Iris pigment epithelial cell (primary cell): ENCODE measurements at places on chromosomes 6 and 20.

- DNase-seq = no peak
Measured at GRCh38 chr20:19631410-19631809, 126.6 kb upstream of the RIN2 start.

DNA sequence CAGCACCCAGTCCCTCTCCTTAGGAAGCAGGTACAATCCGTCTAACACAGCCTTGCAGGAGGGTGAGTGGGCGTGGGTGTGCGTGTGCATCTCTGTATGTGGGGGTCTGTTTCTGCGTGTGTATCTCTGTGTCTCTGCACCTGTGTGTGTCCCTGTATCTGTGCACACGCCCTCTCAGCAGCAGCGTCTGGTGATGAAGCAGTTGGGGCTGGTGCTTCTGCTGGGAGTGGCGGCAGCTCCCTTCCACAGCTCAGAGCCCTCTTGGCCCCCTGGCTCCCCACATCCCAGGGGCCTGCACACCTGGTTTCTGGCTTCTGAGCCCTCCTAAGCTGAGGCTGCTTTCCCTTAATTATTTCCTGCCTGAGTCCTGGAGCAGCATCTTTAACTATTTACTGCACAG, 49.5 kb upstream of the CCDC167 start:
- DNase-seq = no peak

- DNase-seq = no peak
Measured at GRCh38 chr20:15674253-15675060, 898.8 kb downstream of the KIF16B start.

- DNase-seq = peak; percentile 96
Measured at GRCh38 chr6:161228921-161229591, 44.8 kb downstream of the AGPAT4 start.

DNA sequence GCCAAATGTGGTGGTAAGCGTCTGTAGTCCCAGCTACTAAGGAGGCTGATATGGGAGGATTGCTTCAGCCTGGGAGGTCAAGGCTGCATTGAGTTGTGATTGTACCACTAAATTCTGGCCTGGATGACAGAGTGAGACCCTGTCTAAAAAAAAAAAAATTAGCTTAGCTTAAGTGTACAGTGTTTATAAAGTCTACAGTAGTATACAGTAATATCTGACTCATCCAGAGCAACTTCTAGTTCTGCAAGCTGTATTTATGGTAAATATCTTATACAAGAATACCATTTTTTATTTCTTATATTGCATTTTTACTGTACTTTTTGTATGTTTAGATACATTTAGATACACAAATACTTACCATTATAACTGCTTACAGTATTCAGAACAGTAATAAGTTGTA, 58.1 kb downstream of the UQCC1 start:
- no peak for DNase-seq

DNA sequence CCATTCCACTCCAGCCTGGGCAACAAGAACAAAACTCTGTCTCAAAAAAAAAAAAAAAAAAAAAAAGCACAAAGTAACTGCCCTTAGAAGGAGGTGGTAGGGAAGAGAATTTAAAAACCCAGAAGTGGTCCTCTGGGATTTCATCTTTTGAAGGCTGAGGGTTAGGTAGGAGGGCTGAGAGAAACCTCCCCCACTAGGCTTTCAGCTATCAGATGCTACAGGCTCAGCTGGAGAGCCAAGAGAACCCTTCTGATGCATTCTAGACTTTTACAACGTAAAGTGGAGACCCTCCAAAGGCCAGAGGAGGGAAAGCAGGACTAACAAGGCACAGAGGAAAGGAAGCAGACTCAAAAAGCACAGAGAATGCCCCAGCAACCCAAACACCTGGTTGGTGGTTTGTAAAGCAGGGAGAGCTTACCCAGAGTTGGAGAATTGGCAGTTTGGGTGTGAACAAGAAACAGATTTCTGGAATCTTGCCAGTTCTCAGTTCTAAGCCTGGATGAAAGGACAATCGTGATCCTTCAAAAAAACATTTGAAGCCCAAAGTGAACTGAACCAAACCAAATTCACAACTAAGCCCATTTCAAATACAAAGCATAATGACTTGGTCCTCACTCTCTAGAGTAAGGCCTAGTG, 23.2 kb upstream of the SPAG4 start:
- DNase-seq = no peak

DNA sequence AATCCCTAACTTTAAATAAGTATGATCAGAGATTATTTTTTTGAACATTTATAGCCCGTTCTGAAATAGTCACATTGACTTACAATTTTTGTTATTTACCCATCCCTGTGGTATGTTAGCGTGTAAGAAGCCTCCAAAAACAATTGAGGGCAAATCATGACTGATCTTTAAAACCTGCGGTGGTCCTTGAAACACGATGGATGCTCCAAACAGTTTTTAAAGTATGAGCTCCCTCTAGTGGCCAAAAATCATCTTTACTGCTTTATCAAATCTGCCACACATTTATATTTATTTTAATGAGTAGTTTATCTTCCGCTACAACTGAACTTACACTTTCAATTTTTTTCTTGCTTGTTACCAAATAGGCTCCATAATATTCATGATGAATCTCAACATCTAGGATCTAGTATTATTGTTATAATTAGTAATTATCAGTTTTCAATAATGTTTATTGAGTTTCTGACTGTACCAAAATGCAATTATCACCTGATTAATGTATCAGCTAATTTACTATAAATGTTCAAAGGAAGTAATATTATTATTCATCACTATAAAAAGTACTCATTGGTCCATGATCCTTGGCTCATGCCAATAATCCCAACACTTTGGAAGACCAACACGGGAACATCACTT, 52.2 kb downstream of the MARCKS start:
- peak; percentile 61 for DNase-seq

DNA sequence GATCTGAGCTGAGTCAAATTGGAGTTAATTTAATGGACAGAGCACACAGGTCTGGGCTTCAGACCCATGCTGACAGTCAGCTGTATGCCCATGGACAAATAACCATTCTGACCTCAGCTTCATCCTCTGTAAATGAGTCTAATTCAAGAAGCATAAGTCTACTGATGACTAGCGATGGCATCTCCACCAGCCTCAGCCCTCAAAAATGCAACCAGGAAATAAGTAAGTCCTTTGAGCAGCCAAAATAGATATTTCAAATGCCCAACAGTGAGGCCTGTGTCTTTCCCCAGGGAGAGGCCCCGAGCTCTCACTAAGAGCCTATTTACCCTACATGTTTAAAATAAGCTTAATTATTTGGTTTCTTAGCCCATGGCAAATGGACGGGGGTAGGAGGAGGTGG, 114.2 kb upstream of the MTHFD1L start:
- peak; percentile 15 for DNase-seq

DNA sequence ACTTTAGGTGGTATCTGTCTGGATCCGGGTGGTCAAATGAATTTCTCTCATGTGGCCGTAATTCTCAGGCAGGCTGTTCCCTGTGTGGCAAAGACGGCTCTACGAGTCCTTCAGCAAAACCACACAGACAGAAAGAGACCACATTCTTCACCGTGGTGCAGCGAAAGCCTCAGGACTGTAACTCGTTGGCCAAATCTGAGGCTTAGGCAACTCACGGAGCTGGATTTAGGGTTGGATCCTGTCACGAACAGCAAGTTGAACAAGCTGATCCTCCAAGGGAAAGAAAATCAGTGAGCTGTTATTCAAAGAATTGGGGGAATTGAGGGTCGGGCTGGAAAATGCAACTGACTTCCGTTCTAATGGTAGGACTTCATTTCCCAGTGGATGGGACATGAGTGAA, 167.4 kb downstream of the ZMYND8 start:
- DNase-seq = no peak

DNA sequence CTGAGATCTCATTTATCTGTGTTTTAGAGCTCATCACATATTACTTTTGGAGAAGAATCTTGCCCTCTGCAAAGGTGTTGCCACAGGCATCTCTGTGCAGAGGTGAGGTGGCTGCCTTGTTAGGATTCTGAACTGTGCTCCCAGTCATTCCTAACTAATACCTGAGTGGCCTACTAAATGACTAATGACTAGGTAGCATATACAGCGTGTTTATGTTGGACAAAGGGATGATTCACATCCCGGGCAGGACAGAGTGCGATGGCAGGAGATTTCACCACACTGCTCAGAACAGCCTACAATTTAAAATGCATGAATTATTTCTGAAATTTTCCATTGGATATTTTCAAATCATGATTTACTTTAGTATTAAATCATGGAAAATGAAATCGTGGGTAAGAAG, 23.1 kb upstream of the CGA start:
- DNase-seq = peak; percentile 45

- DNase-seq = no peak
Measured at GRCh38 chr20:57289391-57290177, 23.1 kb upstream of the BMP7 start.

DNA sequence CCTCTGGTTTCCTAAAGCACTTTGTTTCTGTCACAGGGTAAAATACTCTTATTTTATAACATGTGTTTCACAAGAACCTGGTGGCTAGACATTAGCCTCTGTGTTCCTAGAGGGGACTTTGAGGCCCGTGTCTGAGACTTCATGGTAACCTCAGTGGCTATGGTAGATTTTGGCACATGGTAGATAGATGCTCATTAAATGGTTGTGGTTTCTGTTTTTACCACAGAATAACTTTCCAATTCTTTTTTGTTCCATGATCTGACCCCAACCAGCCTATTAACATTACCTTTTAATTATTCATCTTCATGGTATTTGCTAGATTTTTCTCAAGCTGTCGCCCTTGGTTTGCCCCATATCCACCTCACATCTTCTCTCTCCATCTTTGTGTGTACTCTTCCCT, 34.3 kb downstream of the CCN2 start:
- no peak for DNase-seq

DNA sequence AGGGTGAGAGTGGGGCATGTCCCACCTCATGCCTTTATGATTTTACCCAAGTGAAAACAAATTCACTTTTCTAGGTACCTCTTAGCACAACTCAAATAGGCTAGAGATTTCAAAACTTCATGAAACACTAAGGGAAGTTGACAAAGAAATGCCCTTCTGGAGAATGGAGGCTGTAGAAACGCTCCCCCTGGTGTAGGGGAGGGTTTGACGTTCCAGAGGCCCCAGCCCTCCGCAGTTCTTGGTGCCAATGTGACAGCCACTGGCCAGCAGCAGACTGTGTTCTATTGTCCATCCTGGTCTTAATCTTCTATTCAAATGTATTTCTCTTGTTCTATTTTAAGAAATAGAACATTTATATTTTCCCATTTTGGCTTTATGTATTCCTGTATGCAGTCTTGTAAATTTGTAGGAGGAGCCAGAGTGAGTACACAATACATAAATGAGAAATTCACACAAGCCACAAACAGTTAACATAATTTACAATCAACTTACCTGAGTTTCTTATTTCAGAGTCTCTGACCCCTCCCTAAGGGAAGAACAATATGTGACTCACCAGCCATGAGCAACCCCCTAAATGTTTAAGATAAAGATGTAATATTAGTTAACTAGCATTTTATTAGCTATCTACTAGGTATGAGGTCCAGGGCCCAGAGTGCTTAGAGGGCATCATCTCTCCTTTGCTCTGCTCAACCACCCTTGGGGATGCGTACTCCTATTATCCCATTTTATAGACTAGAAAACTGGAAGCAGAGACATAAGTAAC, 8.8 kb upstream of the MUC21 start:
- DNase-seq = no peak

- DNase-seq = peak; percentile 66
Measured at GRCh38 chr6:1436334-1437306, 47.2 kb downstream of the FOXF2 start.

DNA sequence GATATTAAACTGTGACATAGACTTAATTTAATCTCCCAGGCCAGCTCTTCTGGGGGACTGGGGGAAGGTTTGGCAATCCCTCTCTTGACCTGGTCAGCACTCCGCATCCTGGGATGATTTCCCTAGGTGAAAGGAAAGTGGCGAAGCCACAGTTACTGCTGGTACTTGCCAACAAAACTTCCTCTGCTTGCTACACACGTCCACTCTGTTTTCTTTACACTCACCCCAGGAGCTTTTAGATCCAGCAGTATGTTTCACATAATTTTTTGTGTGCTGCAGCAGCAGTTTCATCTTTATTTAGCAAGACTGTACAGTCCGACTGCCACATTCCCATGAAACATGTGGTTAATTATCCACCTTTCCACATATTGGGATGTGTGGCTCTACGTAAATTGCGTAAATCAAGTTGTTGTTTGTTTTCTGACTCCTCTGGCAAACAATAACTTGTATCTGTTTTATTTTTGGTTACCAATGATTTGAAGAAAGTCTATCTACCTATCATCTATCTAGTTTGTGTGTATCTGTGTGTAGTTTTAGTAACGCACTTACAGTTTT, 284.0 kb downstream of the PHF3 start:
- no peak for DNase-seq

DNA sequence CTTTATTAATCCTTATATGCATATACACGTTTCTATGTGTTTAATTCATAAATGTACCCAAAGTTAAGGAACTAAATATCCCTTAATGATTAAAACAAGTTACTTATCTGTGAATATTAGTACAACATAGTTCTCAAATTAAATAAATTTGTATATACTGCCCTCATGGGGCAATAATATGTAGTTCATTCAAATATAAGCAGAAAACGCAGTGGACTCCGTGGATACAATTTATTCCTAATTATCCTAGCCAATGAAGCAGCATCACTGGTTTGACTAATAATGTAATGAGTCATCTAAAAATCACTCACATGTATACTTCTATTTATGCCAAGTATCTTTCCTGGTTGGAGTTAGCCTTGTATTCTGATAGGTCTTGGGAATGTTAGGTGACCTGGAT, 111.6 kb downstream of the TBC1D32 start:
- peak; percentile 65 for DNase-seq

DNA sequence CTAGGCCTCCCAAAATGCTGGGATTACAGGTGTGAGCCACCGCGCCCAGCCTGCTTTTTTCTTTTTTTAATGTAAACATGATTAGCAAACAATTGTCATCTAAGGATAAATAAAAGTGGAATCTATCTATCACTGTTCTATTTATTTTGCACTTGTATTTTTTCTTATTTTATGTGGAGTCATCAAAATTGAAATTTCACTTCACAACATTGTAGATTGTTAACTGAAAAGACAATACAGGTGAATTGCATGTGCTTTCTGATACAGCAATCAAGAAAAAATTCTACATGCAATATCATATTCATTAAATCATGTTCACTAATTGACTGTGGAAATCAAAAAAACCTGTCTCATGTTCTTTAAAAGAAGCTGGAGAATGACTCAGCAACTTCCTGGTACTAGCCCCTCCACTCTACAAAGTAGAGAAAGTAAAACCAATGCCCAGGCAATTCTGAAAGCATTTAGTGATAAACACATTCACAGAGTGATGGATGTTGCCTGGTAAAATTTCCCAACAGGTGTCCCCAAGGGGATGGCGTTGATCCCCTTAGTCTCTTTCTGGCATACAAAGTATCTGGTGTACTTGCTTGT, 10.7 kb upstream of the RFX6 start:
- DNase-seq = peak; percentile 2
